ENCODE measurements at places on chromosomes 2 and 18. TPM values are rescaled to one million over a fixed set of nuclear protein-coding genes. Genes with fewer than 3 reads are reported as not detected.

DNA sequence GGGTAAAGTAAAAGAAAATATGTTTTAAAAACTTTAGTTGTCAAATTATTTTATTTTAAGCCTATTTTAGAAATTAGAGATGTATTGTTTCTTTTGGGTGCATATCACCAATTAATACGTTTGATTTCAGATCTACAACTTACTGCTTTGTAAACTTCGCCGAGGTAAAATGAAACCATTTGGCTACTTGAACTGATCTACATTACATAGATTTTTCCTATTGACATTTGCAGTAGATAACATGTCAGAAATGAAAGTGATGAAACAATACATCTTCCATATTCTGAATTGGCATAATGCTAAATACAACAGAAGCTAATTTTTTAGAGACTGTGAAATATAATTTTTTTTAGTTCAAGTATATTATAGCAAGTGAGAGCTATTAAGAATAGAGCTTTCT, 39.5 kb downstream of the GLS start:
- no peak for DNase-seq

DNA sequence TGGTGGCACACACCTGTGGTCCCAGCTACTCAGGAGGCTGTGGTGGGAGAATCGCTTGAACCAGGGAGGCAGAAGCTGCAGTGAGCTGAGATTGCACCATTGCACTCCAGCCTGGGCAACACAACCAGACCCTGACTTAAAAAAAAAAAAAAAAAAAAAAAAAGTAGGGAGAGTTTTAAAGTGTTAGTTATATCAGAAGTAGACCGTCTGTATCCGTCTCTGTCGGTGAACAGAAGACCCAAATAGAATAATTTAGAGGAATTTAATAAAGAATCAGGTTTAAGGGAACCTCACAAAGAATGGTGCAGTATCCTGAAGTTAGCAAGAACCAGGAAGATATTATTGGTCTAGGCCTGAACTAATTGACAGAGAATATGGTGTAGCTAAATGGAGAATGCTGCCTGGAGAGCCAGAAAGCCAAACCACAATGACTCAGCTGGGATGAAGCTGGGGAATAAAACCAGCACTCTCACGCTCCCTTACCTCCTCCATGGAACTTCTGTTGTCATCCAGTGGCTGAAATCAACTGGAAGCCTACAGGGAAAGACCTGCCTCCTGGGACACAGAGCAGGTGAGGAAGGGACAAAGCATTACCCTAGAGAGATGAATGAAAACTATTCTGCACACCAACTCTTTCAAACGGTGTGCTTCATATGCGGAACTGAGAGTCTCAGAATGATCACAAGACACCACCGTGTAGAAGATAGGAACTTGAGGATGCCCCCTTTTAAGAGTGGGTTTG, 39.1 kb upstream of the PLEKHM3 start:
- DNase-seq, result no peak

DNA sequence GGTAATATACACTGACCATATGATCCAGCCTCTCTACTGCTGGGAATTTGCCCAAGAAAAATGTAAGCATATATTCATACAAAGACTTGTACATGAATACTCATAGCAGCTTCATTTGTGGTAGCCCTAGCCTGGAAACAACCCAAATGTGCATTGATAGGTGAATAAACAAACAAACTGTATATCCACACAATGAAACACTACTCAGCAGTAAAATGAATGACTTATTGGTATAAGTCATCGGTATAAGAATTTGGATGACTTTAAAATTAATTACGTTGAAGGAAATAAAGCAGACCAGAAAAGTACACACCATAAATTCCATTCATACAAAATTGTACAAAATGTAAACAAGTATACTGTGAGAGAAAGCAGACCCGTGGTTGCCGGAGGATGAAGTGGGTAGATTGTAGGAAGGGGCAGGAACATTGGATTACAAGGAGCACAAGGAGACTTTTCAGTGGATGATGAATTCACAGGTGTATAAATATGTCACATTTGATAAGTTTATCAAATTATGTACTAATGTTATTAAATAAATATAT, 376.7 kb downstream of the TDRD15 start:
- no peak for DNase-seq

DNA sequence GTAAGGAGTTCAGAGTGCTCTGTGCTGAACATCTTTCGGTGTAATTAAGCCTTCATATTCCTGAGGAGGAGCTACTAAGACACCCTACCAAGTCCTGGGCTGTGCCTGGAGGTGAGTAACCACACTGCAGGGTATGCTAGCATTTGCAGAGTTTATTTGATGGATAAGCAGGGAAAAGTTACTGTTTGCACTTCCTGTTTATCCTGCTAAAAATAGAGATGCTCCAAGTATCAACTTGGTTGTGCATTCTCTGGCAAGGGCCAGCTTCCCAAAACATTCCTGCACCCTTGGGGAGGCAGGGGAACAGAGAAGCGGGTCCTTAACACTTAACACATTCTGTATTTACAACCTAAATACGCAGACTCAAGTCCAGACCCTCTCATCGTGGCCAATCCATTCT, 49.8 kb downstream of the PARD6G start:
- DNase-seq, result no peak

DNA sequence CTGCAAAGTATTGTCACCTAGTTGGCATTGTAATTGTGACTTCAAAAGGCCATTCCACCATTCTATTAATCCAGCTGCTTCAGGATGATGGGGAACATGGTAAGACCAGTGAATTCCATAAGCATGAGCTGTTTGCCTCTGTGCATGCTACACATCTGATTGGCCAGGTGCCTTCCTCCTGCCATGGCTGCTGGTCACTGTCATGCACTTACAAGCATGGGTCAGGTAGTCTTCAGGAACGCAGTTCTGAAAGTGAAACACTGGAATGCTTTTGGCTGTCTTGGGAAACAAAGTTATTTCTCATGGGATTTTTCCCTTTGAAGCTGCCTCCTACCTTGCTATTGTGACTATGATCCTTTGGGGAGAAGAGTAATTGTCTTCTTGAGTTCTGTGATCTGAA, 267.6 kb downstream of the GBX2 start:
- DNase-seq, result no peak

- DNase-seq, result no peak
These were observed 3.7 kb upstream of the AQP12A start for GRCh38 chr2:240687741-240688552.

DNA sequence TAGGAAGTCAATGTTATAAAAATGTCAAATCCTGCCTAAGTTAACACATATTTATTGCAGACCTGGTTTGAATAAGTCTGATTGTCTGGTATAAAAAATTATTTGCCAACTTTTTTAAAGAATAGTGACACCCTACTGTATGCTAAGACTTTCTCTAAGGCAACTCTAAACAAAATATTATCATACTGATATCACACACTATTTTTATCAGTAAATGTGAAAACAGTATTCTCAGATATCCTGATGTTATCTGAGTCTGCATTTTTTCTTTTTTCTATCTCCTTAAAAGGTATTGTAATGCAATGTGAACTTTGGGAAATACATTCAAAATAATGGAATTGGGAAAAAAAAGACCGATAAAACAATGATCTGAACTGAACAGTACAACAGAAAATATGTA, 127.1 kb downstream of the DOCK10 start:
- DNase-seq, result no peak

DNA sequence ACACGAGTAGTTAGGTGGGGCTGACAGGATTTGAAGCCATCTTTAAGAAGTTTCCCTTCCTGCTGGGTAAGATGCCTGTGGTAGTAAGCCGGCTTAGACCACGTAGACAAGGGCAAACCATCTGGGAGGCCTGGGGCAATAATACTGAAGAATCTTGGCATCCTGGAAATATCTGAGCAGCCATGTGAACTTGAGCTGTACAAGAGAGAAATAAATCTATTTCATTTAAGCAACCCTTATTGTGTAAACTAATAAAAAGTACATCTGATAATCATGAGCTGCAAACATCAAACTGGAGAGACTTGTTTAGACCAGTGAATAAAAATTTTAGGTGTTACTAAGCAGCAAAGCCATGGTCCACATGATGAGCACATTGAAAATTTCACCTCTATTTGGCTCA, 11.4 kb upstream of the CETN1 start:
- no peak for DNase-seq

DNA sequence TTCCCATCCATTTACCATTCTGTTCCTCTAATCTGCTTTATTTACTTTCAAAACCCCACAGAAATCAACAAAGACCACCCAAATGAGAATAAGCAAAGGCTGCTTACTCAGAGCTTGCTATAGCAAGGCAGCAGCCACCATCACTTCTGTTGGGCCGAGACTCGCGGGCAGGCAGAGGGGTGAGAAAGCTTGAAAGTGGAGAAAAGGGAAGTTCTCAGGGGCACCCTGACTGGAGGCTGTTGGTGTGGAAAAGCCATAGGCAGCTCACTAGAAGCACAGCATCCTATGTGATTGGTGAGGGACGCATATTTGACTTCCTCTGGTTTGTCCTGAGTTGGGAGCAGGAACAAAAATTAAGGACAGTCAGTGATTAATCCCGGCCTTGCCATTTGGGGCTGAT, 269.7 kb upstream of the THSD7B start:
- no peak for DNase-seq

- DNase-seq, result no peak
These were observed 575.6 kb downstream of the CPS1 start for GRCh38 chr2:211132046-211132445.

GRCh38 chr2:216932113-216932862, 72.4 kb upstream of the TNP1 start:
- no peak for DNase-seq

- no peak for DNase-seq
These were observed 4.3 kb downstream of the NLRC4 start for GRCh38 chr2:32260376-32260775.

- no peak for DNase-seq
These were observed 23.3 kb downstream of the TTN start for GRCh38 chr2:178783889-178784288.

DNA sequence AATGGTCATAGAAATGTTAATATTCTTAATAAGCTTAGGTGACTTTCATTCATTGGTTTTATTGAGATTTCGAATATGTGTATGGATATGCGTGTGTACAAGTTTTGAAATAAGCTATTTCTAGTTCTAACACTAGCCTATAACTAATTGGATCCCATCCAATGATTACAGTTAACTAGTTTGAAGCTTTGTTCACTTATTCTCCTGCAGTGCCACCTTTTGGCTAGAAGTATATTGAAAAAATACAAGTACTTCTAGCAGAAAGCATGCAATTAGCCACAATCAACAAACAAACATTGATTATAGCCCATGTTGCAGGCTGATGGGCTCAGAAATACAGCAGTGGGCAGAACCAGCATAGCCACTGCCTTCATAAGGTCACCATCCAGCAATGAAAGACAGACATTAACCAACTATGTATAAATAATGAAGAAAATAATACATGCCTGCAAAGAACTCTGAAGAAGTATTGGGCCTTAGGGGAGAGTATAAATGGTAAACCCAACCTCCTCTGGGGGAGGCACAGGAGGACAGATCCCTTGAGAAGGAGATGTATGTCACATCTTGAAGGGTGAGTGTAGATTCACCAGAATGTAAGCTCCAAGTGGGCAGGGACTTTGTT, 5.1 kb upstream of the PIEZO2 start:
- DNase-seq, result no peak

GRCh38 chr2:42102024-42102590, 54.3 kb downstream of the PKDCC start:
- DNase-seq, result peak; percentile 51

- DNase-seq, result no peak
These were observed 99.0 kb downstream of the PLEKHM3 start for GRCh38 chr2:207926133-207926988.

DNA sequence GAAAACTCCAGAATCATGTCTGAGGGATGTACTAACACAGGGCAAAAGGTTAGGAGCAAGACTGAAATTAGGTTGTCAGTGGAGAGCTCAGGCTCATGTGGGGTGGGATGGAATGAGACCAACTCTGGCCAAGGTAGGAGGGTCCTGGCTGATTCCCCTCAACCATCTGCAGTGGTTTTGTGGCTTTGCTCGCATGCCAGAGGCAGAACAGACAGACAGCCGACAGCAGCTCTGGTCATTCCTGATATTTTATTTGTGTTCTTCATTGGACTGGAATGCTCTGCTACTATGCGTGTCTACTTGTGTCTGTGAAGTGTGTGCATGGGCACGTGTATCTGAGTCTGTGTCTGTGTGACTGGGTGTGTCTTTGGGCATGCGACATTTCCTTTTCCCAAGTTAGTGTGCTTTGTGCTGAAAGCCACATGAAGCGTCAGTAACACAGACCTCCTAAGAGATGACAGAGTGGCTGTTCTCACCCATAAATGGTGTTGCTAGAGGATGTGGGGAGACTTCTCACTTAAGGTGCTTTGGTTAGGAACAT, 239.5 kb downstream of the CNTNAP5 start:
- DNase-seq, result no peak

DNA sequence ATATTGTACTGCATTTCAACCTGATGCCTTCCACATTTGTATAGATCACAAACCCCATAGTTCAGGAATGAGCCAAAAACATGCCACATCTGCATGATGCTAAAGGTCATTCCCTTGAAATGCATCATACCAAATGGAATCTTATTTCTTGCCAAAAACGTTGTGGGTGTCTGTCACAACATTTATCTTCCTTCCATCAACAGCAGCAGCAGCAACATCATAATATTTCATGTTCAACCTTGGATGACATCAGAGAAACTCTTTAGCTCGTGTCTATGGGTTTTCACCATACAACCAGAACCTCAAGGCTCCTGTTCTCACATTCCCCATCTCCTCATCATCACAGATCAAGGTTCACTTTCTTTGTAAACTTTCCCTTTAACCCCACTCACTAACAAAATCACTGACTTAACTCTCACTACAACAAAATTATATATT, 221.3 kb upstream of the CTAGE1 start:
- no peak for DNase-seq

DNA sequence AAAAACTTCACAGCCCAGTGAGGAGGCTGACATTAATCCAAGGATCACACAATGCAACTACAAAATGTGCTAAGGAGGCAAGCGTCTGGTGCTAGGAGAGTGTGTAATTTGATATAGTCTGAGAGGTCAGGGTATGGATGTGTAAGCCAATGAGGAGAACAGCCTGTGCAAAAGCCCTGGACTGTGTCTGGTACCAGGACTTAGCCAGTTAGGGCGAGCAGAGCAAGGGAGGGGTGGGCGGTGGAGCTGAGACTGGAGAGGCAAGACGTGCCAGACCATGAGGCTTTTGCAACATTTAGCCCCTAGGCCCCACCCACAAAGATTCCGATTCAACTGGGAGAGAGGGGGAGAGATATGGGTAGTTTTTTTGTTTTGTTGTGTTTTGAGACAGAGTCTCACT, 33.5 kb upstream of the SPRED2 start:
- peak; percentile 14 for DNase-seq

DNA sequence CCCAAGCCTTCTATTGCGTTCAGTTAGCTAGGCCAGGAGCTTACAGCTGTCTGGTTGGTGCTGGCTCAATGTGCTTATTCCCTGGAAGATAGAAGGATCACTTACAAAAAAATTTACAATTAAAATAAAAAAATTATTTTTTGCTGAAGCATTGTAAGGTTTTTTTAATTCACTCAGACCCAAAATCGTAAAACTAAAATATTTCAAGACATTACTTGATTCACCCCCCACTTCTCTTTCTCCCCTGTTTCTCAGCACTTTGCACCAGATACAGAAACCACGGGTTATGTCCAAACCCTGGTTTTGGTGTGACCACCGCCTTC, 911 bp upstream of the PTPRM start:
- DNase-seq, result no peak

DHX57 gene
- total RNA-seq, result 38.6 TPM

STARD6 gene
- total RNA-seq, result not detected

TOGARAM2 gene
- not detected for total RNA-seq

LRRTM1 gene
- 3.8 TPM for total RNA-seq

ECEL1 gene
- total RNA-seq, result 2.3 TPM

ANKRD62 gene
- total RNA-seq, result 0.17 TPM

C2orf80 gene
- total RNA-seq, result not detected

NT5C1B gene
- total RNA-seq, result not detected

METTL8 gene
- 10.9 TPM for total RNA-seq

TYW5 gene
- 8.5 TPM for total RNA-seq

All from glutamatergic neuron (in vitro differentiated cells).